Fibroblast of villous mesenchyme (primary cell): ENCODE measurements at places on chromosomes 5 and 9.

DNA sequence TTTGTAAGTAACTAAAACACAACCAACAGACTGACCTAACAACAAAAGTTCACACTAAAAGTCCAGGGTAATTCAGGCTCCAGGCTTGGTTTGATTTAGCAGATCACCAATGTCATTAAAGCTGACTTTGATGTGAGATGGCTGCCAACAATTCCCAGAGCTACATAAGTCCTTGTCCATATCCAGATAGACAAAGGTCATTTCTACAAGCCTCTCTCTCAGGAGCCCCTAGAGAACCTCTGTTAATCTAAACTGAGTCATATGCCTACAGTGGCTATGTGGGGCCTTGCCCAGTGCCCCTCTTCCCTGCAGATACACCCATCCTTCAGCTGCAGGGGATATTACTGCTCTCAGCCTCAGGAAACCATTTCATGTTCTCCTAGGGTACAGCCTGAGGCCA, 18.2 kb upstream of the ANP32B start:
- no peak for DNase-seq

DNA sequence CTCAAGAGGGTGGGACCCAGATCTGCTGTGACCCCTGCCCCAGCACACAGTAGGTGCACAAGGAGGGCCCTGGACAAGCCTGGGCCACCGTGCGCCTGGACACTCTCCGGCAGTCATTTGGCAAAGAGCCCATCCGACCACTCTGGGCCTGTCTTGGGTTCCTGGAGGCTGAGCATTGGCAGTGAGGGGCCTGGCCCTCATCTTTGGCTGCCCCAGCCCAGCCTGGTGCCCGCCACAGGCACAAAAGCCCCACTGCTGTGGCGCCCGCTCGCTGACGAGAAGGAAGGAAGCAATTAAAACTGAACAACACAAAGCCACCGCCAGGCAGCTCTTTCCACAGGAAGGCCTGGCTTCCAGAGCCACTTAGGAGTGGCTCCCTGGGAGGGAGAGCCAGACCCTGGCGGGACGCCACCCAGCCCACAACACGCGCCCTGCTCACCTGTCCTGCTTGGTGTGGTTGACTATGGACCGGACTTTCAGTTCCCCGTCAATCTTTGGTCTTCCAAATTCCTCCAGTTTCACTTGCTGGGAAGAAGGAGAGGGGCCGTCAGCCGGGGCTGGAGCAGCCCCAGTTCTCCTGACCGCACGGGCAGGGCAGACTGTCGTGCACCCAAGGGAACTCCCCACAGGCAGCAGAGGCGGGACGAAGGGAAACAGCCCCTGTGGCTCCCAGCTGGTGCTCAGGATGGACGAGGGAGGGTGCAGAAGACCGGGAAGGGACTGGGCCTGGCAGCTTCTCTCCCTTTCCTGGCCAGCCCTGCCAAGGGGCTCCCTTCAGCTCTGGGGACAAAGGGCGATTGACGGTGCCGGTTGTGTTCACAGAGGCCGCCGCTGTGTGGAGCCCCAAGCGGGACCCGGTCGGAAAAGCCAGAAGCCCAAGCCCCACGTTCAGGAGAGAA, 50.9 kb upstream of the SARDH start:
- no peak for DNase-seq

- DNase-seq = peak; percentile 76
Measured at GRCh38 chr5:41843456-41844370, 26.5 kb downstream of the OXCT1 start.

- DNase-seq = no peak
Measured at GRCh38 chr5:176383961-176384360, 4.4 kb downstream of the NOP16 start.

GRCh38 chr9:21153336-21154017, 11.8 kb upstream of the IFNW1 start:
- DNase-seq = no peak

DNA sequence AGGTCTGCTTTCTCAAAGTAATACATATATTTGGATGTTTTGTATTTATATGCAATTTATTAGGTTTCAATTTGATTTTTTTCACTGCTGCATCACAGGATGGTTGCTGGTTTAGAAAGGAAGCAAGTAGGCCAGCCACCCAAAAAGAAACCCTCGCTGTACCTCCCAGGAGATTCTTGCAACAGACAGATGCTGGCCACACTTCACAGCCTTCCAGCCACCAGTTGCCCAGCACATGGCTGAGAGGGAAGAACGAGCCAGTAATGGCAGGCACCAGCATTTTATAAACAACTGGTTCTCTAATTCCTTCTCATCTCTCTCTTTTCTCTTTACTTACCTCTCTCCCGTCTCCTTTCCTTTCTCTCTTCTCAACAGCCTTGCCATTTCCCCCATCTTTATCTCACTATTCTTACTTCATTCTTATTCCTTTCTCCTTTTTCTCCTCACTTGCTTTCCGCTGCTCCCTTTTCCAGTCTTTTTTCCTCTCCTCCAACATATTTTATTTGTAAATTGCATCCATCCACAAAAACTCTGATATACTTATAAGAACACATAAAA, 38.9 kb downstream of the EFNA5 start:
- no peak for DNase-seq

DNA sequence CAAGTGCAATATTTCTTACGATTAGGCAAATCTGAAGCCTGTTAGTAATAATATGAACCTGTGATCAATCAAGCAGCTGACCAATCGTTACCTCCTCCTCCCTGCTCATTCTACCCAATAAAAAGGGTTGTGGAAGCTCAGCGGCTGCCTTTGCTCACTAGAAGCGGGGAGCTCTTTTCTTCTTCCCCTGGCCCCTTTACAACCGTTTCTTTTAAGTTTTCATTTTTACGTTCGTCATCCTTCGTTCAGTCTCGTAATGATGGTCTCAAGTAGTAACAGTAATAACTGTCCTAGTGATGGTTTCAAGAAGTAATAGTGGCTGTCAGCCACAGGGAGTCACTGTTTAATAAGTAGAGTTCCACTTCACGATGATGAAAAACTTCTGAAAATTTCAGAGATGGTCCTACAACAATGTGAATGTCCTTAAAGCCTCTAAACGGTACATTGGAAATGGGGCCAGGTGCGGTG, 6.2 kb downstream of the UGT3A2 start:
- peak; percentile 33 for DNase-seq

GRCh38 chr9:82939451-82939850, 123.5 kb downstream of the RASEF start:
- DNase-seq = no peak

DNA sequence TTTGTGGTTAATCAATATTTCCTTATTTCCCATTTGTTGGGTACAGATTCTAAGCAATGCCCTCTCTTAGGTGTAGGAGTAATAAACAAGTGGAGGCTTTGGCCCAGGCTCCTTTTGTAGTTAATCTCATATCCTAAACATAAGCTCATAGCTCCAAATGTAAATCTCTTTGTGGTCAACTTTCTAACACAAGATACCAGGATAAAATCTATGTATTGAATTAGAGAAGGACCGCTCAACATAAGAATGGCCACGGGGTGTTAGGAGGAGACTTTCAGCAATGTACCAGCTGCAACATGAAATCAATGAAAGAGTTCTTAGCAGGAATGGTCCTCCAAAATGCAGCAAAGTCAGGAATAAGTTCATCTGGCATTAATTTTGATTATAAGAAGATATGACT, 334.5 kb upstream of the ITGA1 start:
- no peak for DNase-seq

DNA sequence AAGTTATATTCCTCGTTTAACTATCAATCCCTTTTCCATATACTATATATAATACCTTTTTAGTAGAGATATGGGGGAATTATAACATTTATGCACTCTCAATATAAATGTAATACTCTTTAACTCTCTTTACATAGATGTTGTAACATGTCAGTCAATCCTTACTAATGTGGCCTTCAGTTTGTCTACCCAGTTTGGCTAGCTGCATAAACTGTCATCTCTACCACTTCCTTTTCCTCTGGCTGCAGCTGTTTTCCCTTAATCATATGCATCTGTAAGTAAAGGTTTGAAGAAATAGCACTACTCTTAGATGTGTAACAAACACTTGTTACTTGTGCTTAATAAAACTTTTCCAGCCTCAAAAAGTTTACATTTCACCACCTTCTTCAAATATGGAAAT, 13.4 kb downstream of the ABHD17B start:
- no peak for DNase-seq
